A549 treated with Mapracorat at 1 μM for 4 hours (cell line): ENCODE measurements at places on chromosomes 4 and X. TPM values are rescaled to one million over a fixed set of nuclear protein-coding genes. Genes with fewer than 3 reads are reported as not detected.

CXCL8 gene
- 5.2 to 15.3 TPM (median 9.0 TPM) in 5 replicates for total RNA-seq

MID2 gene
- 6.4 to 9.1 TPM (median 7.3 TPM) in 5 replicates for total RNA-seq

SMARCA1 gene
- total RNA-seq, result 32.9 to 52.6 TPM (median 47.4 TPM) in 5 replicates

RASGEF1B gene
- not detected in 5 replicates for total RNA-seq

VCX gene
- not detected in 5 replicates for total RNA-seq

ADH7 gene
- total RNA-seq, result not detected in 5 replicates

PRDM8 gene
- 0.08 to 0.28 TPM (median 0.12 TPM) in 5 replicates for total RNA-seq

CXCL3 gene
- total RNA-seq, result 2.8 to 4.8 TPM (median 4.3 TPM) in 5 replicates

MCUB gene
- total RNA-seq, result 12.9 to 21.2 TPM (median 18.4 TPM) in 5 replicates
